ENCODE measurements at places on chromosomes 1 and 21. TPM values are rescaled to one million over a fixed set of nuclear protein-coding genes. Genes with fewer than 3 reads are reported as not detected.

- DNase-seq: no peak
Observed at GRCh38 chr1:117566556-117566955, 39.3 kb upstream of the TENT5C start.

DNA sequence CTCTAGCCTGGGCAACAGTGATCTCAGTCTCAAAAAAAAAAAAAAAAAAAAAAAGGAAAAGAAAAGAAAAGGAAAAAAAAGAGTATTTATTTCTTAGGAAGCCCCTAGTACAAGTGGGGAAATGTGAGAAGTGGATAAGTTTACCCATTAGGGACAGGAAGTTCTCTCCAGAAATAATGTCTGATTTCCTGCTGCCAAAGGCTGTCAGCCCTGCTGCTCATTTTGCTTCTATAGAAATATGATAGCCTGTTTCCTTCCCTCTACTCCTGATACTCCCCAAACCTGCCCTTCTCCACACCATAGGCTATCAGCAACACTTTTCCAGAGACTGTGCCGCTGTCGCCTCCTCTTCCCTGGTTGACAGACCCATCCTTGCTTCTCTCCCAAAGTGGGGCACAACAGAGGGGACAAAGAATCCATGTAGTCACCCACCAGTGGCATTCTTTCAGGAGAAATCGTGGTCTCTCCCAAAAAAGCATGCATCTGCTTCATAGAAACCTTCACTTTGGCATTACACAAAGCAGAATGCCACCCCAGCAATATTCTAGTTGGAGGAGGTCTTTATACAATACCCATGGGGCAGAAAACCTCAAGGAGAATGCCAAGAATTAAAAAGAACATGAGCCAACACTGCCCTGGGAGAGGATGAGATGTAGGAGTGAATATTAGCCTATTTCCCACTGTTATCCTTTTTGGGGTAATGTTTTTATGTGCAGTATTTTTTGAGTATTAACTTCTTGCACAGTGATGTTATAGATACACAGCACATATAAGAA lies 166.3 kb upstream of the NR5A2 start:
- no peak for DNase-seq

- DNase-seq: no peak
Observed at GRCh38 chr1:113675302-113675701, 84.0 kb downstream of the PHTF1 start.

DNA sequence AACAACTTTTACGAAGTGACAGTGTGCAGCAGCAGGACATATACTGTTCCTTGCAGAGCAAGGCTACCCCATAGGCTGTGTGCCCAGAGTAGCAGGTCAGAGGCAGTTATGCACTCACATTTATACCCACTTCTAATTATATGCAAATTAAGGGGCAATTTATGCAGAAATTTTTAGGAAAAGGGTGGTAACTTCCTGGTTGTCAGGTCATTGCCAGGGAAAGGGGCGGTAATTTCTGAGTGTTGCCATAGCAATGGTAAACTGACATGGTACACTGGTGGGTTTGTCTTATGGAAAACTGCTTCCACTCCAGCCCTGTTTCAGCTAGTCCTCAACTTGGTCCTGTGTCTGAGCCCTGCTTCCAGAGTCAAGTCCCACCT lies 12.0 kb upstream of the SLAMF1 start:
- no peak for DNase-seq

- no peak for DNase-seq
Observed at GRCh38 chr1:29355375-29355774, 119.1 kb downstream of the PTPRU start.

Gene OPRD1
- total RNA-seq: 0.02 TPM

Gene LCE2A
- total RNA-seq: not detected

Gene SHISA4
- 133 TPM for total RNA-seq

Gene FCRLB
- total RNA-seq: 0.66 TPM

Gene OR2AK2
- total RNA-seq: not detected

Gene ACTA1
- 30,941 TPM for total RNA-seq
